ENCODE measurements at places on chromosomes 13 and 19. TPM values are rescaled to one million over a fixed set of nuclear protein-coding genes. Genes with fewer than 3 reads are reported as not detected.

The TEX26 gene
- not detected for total RNA-seq

The POLRMT gene
- 65.6 TPM for total RNA-seq

The CHMP2A gene
- 111 TPM for total RNA-seq

The CERS1 gene
- not detected for total RNA-seq

The C1QTNF9B gene
- total RNA-seq, result not detected

The IGFL2 gene
- not detected for total RNA-seq

The KCNN1 gene
- total RNA-seq, result 0.21 TPM

The PRRG2 gene
- total RNA-seq, result 0.52 TPM

DNA sequence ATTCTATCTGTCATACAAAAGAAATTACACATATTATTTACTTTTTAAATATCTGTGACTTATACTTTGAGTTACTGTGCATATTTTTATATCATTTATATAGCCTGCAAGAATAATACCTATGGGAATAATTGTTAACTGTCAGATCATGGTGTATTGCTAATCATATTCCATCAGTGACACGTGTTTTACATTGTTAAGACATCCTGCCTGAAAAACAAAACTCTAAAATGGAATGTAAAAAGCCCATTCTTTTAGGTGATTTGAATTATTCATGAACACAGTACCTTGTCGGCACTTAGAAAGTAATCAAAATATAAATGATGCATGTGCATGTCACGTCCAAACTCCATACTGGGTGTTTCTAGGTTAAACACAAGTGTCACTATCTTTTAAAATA lies 533.8 kb upstream of the PCDH9 start:
- DNase-seq, result no peak

DNA sequence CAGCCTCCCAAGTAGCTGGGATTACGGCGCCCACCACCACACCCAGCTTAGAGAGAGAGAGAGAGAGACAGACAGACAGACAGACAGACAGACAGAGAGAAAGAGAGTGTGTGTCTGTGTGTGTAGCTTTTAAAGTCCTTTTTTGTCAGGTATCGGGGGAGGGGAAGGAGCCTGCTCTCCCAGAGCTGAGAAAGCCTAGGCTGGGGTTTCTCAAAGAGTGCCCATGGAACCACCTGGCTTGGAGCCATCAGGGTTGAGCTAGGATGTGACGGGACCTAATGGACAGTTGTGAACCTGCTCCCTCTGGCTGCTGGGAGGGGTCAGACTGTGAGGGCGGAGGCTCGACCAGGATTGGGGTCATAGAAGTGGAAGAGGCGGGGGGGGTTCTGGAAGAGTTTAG lies 16.6 kb downstream of the RFX1 start:
- DNase-seq, result no peak

- DNase-seq, result no peak
These were observed 36.6 kb downstream of the CCDC169 start for GRCh38 chr13:36261011-36261410.

DNA sequence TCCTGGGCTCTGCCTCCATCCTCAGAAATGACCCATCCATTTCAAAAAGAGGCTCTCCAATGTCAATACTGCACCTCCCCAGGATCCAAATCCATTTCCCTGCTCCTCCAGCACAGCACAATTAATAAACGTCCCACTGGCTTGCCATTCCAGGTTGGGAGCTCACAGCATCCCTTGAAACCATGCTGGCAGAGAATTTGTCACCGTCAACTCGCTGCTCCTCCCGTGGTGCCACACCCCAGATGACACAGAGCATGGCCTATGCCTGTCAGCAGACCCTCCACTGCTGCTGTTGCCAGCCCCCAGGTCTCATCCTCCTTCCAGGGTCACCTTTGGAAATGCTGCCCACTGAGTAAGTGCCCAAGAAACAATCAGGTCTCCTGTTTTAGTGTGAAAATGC lies 53.0 kb upstream of the UQCRFS1 start:
- DNase-seq, result no peak

- DNase-seq, result no peak
These were observed 954.7 kb downstream of the SLITRK6 start for GRCh38 chr13:84844473-84844872.

DNA sequence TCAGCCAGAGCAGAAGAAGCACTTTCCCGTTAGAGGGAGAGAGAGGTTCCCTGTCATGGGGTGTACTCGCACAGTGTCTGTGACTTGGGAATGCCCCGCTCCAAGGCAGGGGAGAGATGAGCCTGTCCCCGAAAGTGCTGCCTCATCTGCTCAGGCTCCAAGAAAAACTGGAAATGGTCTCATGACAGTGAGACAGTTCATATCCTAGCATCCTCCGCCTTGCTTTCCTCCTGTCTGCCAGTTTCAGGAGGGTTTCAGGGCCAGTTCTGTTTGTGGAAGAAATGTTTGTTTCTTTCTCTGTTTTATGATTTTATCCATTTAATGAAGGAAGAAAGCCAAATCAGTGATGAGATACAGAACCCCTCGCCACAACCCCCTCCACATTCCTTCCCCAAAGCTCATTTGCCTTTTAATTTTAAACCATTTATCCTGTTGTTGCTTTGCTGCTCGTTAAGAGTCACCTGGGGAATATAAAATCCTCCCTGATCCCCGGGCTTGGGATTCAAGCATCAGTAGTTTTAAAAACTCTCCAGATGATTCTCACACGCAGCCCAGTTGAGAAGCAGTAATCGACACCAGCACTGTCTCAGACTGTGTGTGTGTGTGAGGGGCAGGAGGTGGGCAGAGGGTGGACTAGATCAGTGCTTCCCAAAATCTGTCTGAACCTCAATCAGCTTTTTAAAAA lies 144.6 kb upstream of the UBL3 start:
- DNase-seq, result no peak

DNA sequence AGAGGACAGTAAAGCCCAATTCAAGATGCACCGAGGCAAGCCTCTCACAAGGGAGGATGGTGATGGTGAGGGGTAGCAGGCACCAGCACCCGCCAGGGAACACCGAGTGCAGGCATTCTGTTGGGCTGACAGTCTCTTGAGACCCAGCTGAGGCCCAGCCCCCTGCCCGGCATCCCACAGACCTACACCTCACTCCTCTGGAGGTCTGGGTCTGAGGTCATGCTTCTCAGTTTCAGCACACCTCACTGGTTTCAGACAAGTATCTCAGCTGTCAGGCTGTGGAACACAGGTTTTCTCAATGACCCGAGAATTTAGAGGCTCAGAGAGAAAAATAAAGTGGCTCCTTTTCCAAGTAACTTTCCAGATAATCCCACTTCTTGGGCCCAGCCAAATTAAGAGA lies 27.7 kb upstream of the EPHX3 start:
- DNase-seq, result no peak

DNA sequence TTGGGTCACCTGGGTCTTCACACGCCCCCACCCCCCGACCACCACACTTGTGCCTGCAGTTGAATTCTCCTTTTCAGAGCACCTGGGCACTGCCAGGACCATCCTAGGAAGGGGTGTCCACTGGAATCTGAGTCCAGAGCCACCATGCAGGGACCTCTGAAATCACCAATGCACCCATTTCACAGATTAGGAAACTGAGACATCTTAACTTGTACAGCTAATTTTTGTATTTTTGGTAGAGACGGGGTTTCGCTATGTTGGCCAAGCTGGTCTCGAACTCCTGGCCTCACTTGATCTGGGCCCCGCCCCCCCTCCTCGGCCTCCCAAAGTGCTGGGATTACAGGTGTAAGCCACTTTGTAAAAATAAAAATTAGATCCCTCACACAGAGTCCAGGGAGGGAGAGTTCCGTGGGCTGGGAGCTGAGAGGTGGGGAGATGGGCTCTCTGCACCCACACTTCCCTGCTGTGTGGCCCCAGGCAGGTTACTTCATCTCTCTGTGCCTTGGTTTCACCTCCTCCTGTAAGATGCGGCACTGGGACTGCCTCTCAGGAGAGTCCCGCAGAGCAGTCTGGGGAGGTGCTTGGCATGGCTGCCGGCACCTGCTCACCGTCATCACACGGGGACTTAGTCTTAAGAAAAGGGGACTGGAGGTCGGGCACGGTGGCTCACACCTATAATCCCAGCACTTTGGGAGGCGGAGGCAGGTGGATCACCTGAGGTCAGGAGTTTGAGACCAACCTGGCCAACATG lies 45.9 kb upstream of the C19orf12 start:
- DNase-seq, result no peak

- DNase-seq, result peak; percentile 88
These were observed 15.5 kb downstream of the MAST3 start for GRCh38 chr19:18112989-18113478.

- no peak for DNase-seq
These were observed 4.8 kb downstream of the GPR42 start for GRCh38 chr19:35375505-35376307.

GRCh38 chr13:66899955-66900354 lies 330.2 kb downstream of the PCDH9 start:
- DNase-seq, result no peak

DNA sequence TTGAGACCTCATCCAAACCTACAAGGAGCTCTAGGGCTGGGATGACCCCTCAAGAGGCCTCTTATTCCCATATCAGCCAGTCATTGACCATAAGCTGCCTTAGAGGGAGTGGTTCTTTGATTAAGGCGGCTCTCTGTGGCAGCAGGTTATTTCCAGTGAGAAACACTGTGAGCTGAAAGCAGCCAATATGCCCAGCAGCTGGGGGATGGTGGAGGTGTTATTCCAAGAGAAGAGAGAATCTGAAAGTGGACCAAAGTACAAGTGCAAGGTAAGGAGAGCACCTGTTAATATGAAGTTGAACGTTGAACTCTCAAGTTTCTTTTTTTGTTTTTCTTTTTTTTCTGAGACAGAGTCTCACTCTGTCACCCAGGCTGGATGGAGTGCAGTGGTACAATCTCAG lies 20.2 kb upstream of the FNDC3A start:
- no peak for DNase-seq

DNA sequence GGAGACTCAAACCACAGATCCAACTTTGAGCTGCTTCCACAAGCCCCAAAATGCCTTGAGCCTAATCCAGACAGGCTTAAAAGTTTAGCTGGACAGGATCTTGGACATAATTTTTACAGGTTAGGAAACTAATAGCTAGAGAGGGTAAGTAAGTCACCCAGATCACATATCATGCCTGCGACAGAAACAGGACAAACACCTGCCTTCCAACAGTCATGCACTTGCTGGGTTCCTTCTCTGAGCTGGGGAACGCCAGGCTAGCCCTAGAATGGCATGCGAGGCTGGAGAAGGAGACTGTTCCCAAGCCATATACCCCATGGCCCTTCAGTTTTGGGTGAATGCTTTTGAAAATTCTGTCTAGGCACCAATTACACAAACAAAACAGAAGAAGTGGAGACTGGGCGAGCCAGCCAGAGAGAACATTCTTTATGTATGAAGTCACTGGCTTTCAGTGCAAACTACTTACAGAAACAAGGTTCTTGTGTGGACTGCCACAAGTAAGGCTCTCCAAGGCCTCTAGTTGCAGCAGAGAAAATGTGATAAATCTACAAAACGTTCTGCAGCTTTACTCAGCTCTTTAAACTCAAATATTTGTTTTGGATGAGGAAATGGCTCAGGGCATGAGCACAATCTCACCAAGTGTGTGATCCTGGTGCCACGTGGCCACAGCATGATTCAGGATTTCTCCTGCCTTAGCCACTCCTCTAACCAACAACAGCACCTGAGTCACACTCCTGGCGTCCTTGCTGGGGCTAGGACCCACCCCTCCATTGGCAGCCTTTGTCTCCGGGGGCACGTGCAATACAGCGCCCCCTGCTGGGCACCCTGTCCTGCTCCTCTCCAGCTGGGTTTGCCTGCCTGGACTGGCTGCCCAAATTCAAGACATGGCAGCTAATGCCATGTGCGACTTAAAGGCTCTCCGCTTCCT lies 73.4 kb upstream of the UBL3 start:
- peak; percentile 75 for DNase-seq

DNA sequence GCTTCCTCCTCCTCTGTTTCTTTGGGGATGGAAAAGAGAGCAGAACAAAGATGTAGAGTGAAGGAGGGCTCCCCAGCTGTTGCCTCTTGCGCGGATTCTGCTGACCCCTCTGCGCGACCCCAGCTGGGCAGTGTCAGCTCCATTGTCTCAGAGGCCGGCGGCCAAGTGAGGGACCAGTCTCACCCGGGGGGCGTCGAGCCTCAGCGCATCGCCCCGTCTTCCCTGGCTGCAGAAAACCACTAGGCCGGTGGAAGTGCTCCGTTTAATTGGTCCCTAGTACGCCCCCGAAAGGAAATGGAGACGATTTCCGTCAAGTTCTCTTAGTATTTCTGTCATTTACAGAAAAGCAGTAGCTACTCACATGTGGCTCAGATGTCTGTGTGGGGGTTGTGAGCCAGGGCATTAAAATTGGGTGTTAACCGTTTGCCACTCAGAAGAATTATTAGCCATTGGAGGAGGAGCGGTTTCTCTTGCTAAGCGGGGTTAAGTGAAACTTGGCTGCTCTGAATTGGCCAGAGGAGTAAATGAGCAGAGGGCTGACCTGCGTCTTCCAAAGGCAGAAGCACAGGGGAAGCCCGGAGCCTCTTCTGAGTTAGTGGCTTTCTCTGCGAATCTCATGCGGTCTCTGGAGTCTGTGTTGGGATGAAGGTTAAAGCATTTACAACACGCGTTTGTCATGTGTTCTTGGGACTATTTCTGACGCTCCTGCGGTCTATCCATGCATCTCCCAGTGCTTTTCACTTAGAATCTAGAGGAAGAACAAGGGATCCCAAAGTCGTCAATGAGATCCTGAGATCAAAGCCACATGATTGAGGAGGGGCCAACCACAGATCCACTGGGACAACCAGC lies 132.8 kb upstream of the MYO16 start:
- peak; percentile 31 for DNase-seq

DNA sequence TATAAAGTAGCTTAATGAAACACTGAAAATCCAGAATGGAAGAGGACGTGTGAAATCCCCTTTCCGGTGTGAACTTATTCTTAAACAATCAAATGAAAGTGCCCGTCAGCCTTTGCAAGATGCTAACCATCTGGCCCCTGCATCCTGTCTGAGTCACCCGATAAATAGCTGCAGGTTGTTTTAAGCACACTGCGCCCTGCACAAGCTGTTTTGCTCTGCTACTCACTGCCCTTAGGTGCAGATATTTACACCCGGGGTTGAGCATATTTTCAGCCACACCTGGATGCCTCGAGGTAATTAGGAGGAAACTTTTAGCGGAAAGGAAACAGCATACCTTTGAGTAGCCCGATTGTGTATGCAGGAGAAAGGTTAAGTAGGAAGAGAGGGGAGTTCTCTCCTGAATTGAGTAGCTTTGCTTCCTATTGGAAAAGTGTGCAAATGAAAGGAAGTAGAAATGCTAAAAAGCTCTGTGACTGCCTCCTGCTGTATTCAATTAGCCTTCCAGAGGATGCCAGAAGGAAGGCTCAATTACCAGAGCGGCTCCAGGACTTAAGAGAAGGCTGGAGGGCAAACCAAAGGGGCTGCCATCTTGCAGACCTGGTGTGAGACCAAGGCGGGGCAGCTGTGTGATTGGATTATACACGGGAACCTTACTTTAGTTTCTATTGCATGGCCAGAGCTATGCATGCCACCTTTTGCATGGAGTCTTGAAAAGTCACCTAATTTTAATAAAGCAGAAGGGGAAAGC lies 42.5 kb downstream of the IRS2 start:
- DNase-seq, result peak; percentile 65

DNA sequence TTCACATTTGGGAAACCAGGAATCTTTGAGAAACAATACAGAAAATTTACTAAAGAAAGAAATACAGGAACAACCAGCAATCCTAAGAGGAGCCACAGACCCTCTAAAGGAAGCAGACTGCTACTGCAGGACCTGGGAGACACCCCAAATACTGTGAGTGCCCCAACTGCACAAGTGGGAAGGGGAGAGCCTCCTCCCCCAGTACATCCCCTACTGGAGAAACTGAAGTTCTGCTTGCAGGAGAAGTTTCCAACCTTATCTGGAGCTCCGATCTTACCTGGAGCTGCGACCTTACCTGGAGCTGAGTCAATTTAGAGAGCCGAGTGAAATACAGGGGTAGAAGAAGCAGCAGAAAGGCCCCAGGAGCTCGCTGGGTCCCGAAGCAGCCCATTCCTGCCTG lies 236.4 kb upstream of the SPRY2 start:
- DNase-seq, result no peak

Data from activated naive CD4-positive, alpha-beta T cell treated with anti-CD3 and anti-CD28 coated beads for 36 hours (primary cell).